ENCODE measurements at places on chromosomes 1 and 21.

DNA sequence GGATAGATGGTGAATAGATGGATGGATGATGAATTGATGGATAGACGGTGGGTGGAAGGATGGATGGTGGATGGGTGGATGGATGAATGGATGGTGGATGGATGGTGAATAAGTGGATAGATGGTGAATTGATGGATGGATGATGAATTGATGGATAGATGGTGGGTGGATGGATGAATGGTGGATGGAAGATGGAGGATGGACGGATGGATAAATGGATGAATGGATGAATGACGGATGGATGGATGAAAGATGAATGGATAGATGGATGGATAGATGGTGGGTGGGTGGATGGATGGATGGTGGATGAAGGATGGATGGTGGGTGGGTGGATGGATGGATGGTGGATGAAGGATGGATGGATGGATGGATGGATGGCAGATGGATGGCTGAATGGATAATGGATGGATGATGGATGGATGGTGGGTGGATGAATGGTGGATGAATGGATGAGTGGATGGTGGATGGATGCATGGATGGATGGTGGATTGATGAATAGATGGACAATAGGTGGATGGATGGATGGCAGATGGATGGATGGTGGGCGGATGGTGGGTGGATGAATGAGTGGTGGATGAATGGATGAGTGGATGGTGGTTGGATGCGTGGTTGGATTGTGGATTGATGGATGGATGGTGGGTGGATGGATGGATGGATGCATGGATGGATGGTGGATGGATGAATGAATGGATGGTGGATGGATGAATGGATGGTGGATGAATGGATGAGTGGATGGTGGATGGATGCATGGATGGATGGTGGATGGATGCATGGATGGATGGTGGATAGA, 5.3 kb downstream of the CHD5 start:
- DNase-seq: no peak

DNA sequence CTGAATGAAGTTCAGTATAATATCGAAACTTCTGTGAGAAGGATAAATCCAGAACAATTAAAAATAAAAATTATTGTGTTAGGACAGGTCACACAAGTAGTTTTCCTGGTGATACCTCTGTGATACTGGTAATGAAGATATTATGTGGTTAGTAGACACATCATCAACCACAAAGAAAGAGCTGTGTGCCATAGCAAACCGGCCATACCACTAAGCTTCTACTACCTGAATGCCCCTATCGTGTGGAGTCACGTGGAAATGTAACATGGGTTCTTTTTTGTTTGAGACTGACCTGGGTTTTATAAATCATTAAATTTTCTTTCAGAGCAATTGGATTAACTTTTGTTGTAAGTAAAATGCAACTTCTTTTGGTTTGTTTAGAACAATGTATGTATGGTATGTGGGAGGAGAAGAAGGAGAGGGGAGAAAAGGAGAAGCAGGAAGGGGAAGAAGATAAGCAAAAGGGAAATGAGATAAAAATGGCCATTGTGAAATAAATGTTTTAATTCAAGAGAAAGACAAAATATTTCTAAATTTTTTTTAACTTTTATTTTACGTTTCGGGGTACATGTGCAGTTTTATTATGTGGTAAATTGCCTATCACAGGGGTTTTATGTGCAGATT, 58.2 kb upstream of the LRRC8B start:
- DNase-seq: peak; percentile 60

DNA sequence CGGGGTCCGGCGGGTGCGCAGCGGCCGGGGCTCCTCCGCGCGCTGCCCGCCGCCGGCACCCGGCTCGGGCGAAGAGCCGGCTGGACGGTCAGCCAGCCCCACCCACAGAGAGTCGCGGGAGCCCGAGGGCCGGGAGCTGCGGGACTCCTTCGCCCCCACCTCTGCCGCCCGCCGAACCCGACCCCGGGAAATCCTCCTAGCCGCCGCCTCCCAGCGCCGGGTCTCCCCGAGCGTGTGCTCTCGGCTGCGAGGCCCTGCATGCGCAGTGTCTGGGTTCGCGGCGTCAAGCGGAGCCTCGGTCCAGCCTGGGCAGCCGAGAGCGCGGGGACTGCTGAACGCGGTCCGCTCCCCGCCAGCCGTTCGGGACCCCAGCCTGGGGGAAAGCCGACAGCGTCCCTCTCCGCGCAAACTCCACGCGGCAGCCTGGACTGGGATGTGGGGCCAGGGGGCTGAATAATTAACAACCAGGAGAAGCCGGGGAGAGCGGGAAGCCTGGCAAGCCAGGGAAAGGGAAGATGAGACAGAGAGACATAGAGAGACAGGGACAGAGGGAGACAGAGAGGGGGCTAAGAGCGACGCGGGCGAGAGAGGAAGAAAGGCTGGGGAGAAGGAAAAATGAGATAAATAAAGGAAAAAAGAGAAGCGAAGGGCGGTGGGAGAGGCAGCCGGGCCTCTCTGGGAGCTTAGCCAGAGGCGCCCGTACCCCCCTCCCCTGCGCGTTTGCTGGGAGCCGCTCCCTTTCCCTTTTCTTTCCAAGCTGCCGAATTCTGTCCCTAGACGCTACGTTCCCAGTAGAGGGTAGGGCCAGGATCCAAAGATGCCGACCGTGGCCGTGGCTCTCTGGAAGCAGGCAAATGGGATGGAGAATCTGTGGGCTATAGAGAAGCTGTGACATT, 64.2 kb downstream of the MEF2D start:
- DNase-seq: no peak

DNA sequence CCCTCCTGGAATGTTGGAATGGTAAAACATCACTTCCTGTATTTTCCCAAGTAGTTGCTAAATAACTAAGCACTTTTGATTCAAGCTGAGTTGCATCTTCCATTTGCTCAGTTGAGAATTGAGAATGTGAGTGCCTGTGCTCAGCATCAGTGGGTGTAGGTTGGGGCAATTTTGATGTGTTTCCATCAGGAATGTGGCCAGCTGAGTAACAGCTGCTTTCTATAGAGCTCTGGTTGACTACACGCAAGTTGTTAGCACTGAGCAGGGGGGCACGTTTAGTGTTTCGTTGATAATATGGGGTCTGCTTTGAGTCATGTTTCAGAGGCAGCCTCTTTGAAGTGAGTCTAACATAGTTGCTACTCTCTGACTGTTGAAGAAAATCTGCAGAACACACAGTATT, 41.5 kb downstream of the LRRC53 start:
- no peak for DNase-seq

DNA sequence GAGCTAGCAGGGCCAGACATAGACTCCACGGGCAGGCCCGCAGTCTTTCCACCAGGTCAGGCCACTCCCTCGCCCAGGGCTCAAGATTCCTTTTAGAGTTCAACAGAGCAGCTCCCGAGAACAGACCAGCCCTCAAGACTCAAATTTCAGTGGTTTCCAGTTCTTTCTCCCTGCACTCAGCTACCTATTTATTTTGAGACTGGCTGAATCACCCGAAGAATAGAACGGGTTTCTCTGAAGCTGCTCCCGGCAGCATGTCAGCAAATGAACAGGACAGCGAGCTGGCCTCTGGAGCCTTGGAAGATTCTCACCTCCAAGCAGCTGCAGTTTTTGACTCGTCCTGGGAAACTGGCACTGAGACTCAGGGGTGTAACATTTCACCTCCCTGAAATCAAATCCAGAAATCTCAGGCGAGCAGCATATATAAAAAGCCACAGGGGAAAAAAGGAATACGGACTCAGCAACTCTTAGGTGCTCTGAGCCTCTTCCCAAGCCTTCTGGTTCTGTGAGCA, 177.9 kb downstream of the CLIC6 start:
- no peak for DNase-seq

DNA sequence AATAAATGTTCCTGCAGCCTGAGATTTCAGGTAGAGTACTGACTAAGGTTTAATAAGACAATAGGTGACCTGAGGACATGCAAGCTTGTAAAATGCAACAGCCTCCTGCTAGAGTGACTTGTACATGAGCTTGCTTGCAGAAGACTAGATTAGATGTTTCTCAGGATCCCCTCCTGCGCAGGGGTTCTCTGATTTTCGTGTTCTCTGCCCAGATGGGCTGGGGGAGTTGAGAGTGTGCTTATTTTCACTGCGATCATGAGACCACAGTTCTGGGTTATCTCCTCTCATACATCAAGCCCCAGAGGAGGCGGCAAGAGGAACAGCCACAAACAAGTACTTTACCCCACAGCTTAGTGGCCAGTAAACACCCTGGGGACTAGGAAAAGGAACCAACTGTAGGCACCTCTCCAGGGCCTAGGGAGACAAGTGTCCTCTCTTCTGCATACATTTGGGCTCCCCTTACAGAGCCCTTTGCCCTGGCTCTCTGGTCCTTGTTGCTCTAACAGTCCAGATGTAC, 8.0 kb downstream of the TMEM81 start:
- DNase-seq: peak; percentile 48

DNA sequence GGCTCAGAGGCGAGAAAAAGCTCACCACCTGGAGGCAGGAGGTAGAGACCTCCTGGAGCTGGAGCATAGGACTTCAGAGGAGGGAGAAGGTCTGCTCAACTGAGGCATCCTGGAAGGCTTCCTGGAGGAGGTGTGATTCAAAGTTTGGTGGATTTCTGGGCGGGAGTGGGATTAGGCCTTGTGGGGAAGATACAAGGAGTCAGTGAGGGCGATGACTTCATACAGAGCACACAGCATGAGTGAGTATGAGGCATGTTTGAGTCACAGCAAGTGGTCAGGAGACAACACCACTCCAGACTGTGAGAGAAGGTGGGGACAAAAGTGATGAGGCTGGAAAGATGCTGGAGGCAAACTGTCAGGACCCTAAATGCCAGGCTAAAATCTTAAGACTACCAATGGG, 77.6 kb downstream of the MATN1 start:
- DNase-seq: no peak

GRCh38 chr1:22780696-22781095, 70.1 kb downstream of the EPHB2 start:
- DNase-seq: peak; percentile 44

DNA sequence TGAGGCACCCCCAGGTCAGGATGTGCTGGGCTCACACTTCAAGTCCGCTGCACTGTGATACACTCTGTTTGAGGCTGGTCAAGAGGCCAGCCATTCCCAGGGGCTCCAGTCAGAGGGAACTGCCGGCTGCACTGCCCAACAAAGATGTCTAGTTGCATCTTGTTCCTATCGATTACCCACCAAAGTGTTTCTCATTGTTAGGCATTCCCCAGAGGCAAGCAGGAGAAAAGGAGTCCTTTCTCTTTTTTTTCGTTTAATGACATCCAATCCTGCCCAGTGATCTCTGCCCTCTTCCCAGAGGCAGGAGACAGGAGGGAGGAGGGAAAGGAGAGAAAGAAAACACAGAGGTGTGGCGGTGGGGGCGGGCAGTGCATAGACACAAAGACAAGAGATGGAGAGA, 150.4 kb downstream of the OMA1 start:
- DNase-seq: no peak

DNA sequence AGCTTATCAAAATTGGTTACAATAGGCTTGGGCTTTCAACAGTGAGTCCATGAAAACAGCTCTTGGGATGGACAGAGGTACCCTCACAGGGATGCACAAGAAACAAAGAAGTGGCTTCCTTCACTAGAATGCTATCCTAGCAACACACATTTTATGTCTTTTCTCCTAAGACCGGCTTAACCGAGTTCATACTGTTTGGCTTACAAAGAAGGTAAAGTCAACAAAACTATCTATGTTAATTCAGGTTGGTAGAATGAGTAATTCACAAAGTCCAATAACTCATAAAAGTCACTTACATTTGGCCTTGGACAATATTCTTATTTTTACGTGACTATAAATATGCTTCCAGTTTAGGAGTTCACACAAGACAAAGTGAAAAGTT, 9.0 kb downstream of the ERG start:
- DNase-seq: no peak

DNA sequence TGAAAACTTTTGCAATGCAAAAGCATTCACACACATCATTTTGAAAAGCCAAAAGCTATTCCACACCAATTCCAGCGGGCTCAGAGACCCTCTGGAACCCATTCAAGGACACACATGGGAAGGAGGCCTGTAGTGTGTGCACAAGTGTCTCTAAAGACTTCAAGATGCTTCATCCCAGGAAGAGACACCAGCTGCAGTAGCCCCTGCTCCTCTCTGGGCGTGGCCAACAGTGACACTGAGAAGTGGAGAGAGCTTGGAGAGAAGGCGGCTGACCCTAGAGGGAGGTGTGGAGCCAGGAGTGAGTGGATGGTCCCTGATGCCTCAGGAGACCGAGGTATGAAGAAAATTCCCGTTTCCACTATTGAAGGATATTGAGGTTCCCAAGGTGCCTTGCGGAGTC, 14.9 kb upstream of the TNNI1 start:
- no peak for DNase-seq

GRCh38 chr21:41497008-41497407, 10.9 kb downstream of the TMPRSS2 start:
- DNase-seq: no peak

- no peak for DNase-seq
Observed at GRCh38 chr1:23194119-23194984, 22.9 kb downstream of the HTR1D start.

- no peak for DNase-seq
Observed at GRCh38 chr1:154557248-154557938, 1.1 kb downstream of the UBE2Q1 start.

All from hematopoietic multipotent progenitor cell treated with erythropoietin and hydrocortisone succinate and interleukin-3 and kit ligand, for 4 days (in vitro differentiated cells).